ENCODE measurements at places on chromosomes 1 and 21.

DNA sequence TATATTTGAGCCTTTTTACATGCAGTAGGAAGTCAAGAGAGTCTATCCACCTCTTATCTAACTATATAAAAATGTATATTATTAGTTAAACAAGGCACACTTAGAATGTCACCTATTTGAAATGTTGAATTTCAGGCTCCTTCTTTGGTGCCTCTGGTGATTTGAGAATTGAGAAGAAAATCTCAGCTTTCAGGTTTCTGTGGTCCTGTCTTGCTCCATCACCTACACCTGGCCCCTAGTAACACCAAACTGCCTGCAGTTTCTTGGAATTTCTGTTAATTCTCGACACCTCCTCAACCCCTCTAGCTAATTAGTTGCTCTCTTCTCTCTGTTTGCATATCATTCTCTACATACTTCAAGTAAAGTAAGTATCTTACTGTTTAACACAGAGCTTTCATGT is 54.9 kb upstream of the WNT2B start:
- DNase-seq = no peak

GRCh38 chr1:183480971-183481441 is 8.7 kb downstream of the SMG7 start:
- no peak for DNase-seq

GRCh38 chr1:49356594-49356993 is 579.9 kb upstream of the BEND5 start:
- no peak for DNase-seq

GRCh38 chr1:86423473-86423872 is 498 bp upstream of the CLCA2 start:
- DNase-seq = no peak

DNA sequence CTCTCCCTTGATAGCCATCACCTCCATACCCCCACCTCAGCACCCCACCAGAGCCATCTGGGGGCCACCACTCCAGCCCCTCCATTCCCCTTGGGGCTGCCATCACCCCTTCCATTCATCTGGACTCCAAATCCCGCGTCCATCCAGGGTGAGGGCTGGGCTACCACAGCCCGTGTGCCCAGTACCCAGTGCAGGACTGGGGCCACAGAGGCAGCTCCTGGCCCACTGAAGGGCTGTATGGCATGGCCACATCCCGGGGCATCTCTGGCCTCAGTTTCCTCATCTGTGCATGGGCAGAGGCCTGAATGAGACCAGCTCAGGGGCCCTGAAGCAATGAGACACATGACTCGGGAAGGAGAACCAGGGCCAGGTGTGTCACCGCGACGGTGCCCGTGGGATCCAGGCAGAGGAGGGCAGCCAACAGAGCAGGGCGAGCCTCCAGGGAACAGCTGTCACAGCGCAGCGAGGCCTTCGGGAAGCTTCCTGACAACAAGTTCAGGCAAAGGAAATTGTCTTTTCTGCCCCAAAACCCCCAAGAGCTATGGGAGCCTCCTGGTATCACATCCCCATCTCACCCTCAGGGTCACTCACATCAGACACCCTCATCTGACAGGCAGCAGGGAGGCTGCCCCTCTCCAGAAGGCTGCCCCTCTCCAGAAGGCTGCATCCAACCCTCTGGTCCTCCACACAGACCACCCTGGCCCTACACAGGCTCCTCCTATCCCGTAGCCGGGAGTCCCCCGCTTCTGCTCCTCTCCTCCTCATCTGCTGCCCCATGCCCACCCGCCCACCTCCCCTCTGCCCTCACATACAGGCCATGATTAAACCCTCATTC is 76.3 kb downstream of the MEGF6 start:
- DNase-seq = no peak
